ENCODE measurements at places on chromosomes 4 and X.
A peak's percentile ranks its signal among the peaks of the same experiment; 100 is the strongest.

GRCh38 chr4:77446601-77447000, 159.0 kb upstream of the CXCL13 start:
- DNase-seq, result no peak

GRCh38 chr4:93261207-93261606, 567.3 kb upstream of the ATOH1 start:
- no peak for DNase-seq

- DNase-seq, result peak; percentile 42
These were observed 2.2 kb downstream of the NEXMIF start for GRCh38 chrX:74922922-74923543.

GRCh38 chr4:143375326-143376073, 38.8 kb downstream of the GAB1 start:
- peak; percentile 3 for DNase-seq

GRCh38 chr4:2267320-2267811, 5.5 kb upstream of the MXD4 start:
- DNase-seq, result no peak

- peak; percentile 1 for DNase-seq
These were observed 112.9 kb upstream of the AGA start for GRCh38 chr4:177555007-177555574.

All from NCI-H1092 treated with DMSO at 0.1 percent for 48 hours (cell line).